ENCODE measurements at places on chromosomes 1 and 21.

- DNase-seq, result no peak
Measured at GRCh38 chr21:19523746-19524145, 1120.2 kb upstream of the TMPRSS15 start.

GRCh38 chr1:5554111-5554510 lies 438.1 kb downstream of the NPHP4 start:
- no peak for DNase-seq

GRCh38 chr1:104092698-104093097 lies 343.0 kb downstream of the AMY1C start:
- no peak for DNase-seq

DNA sequence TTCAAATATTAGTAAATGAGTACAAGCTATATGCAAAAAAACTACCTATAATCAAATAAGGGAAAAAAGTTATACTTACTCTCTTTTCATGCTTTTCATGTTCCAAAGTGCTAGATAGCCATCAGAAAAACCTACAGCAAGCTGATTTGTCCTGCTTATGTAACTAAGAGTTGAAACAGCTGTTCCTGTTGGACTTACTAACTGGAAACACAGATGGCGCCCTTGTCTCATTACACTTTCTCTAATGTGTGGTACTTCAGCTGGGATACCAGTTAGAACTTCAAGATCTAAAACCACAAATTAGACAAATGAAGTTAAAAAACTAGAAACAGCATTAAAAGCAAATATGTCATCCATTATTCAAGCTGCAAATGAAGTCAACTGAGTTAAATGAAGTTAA lies 24.3 kb downstream of the AHCTF1 start:
- no peak for DNase-seq

- DNase-seq, result no peak
Measured at GRCh38 chr1:200624679-200625335, 4.3 kb upstream of the KIF14 start.

- DNase-seq, result no peak
Measured at GRCh38 chr1:203349773-203350524, 973 bp downstream of the FMOD start.

- DNase-seq, result no peak
Measured at GRCh38 chr1:12339396-12339795, 109.6 kb downstream of the VPS13D start.

Data from activated T-helper 1 cell treated with anti-CD3 and anti-CD28 coated beads, Interleukin-2, amount 50 U/mL, for 16 hours (primary cell).